ENCODE measurements at places on chromosomes 2 and 18.

- peak; percentile 54 for DNase-seq
Observed at GRCh38 chr18:55587418-55588110, 428 bp downstream of the TCF4 start.

DNA sequence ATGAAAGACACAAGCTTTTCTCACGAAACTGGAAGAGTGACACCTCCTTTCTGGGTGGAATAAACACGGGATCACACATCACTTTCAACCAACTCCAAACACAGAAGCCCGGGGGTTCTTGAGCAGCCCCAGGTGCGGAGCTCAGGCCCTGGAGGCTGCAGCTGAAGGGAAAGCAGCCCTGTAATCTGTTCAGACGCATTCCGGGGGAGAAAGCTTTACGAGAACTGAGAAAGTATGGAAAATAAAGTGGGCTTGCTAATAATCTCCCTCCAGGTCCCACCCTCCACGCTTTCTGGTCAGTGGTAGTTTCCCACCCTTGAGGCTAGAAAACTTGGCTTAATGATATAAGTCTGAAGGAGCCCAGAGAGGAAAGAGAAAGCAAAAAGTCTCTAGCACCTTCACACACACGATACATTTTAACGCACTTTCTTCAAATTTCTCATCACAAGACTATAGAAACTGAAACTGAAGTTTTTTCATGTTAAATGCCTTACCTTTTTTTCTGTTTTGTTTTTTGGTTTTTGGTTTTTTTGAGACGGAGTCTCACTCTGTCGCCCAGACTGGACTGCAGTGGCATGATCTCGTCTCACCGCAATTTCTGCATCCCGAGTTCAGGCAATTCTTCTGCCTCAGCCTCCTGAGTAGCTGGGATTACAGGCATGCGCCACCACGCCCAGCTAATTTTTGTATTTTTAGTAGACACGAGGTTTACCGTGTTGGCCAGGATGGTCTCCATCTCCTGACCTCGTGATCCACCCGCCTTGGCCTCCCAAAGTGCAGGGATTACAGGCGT lies 141.3 kb downstream of the AFF3 start:
- DNase-seq = no peak

DNA sequence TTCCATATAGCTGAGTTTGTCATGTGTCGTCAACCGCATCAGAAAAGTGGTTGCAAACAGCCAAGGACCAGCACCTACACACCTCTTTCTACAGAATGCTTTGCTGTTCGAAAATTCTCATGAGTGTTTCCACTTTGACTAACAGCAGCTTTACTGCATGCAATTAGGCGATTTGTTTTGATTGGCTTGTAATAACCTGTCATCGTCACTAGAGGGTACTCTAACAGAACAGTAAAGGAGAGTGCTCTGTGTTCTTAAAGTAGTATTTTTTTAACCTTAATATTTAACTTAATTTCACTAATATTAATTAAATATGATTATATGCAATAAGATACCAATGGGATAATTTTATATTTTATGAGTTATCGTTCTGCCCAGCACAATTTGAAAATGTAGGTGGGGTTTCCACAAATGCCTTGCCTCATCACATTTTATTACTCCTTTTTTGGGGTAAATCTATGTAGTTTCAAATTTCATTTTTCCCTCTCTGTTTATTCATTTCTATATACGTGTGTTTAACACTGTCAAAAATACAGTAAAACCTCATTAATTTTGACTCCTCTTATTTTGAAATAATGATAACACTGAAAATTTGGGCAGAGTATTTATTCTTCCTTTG lies 502.2 kb downstream of the NRXN1 start:
- DNase-seq = peak; percentile 75

DNA sequence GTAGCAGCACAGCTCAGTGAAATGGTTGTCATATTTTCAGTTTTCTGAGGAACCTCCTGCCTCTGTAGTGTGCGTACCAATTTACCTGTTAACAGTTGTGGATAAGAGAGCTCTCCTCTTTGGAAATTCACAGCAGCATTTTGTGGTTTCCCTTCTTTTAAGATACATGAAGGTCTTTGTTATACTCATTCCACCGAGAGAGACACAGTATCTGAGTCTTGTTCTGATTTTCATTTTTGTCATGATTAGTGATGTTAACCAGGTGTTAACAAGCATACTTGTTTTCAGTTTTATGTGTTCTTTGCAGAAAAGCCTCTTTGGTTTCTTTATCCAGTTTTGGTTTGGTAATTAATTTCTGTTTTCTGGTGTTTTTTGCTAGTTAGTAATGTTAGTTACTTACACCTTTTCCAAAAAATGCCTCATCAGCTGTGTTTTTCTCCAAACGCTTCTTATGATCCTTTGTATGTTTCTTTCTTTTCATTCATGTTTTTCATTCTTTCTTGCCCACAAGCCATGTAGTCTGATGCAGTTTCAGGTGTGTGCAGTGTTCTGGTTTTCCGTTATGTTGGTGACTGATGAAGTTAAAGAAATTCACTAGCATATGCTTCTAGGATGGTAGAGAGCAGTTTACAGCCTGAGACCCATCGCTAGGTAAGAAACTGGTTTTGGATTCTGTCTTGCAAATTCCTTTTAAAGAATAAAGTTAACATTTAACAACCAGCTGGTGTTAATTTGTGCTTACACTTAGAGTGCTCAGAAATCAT lies 30.1 kb downstream of the CCDC74A start:
- DNase-seq = no peak

GRCh38 chr2:149167001-149167780 lies 128.7 kb downstream of the LYPD6B start:
- no peak for DNase-seq

GRCh38 chr2:223641082-223641481 lies 38.9 kb upstream of the SCG2 start:
- DNase-seq = no peak

GRCh38 chr18:54129448-54130067 lies 94.9 kb downstream of the MBD2 start:
- no peak for DNase-seq

GRCh38 chr18:79447703-79448367 lies 52.1 kb downstream of the NFATC1 start:
- DNase-seq = no peak

GRCh38 chr18:46577546-46577945 lies 79.5 kb downstream of the LOXHD1 start:
- no peak for DNase-seq

DNA sequence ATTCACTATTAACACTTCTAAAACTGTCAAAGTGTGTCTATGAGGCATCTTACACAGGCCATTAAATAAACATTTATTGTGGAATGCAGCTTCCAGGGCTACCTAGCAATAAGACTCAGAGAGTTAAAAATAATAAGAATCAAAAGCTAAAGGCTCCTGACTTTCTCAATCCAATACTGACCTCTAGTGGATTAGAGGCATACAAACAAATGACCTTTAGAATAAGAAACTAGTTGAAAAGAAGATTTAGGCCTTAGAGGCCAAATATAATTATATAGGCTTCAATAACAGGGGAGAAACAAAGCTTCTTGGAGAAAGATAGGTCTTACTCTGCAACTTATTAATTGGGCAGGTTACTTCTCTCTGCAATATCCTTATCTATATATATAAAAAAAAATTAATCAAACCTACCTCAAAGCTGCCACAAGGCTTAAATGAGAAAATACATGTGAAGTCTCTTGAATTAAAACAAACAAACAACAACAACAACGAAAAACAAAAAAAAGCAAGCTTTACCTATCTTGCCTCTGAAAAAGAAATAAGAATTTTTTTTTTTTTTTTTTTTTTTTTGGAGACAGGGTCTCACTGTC lies 246.1 kb downstream of the EXOC6B start:
- DNase-seq = peak; percentile 66

DNA sequence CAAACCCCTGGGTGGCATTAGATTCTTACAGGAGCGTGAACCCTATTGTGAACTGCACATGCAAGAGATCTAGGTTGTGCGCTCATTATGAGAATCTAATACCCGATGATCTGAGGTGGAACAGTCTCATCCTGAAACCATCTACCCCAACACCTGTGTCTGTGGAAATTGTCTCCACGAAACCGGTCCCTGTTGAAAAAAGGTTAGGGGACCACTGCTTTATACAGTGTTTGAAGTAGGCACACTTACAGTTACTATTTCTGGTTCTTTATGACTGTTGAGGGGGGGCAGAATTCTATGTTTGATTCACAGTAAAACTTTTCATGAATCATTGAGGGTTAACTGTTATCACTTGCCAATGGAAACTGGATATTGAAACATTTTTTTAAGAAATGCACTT lies 72.0 kb downstream of the RIF1 start:
- DNase-seq = no peak

GRCh38 chr18:5974696-5975095 lies 79.4 kb upstream of the TMEM200C start:
- DNase-seq = no peak

DNA sequence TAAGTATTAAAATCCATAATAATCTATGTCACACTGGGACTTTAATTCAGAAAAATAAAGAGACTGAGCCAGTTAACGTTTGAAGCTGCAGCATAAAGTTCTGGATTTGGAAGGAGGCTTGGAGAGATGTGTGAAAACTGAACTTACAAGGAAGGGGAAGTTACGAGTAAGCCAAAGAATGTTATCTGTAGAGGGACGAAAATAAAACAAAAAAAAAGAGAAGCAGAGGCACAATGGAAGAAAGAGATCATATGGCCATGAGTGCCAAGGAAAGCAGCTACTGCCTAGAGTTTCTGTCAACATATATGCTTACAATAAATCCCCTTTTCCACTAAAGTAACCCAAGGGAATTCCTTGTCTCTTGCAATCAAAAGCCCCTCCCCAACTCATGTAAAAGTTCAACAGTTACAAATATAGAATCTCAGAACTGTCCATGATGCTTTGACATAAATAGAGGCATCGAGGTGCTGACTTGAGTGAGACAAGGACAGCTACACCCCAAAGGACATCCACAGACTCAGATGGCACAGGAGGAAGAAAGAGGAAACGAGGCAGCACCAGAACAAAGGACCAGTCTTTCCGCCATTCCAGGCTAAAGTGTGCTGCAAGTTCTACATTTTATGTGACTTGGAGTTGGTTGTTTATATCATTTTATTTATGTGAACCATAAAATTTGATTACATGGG lies 16.1 kb upstream of the ARL5A start:
- DNase-seq = peak; percentile 70

GRCh38 chr2:36361396-36361795 lies 5.8 kb downstream of the CRIM1 start:
- no peak for DNase-seq

DNA sequence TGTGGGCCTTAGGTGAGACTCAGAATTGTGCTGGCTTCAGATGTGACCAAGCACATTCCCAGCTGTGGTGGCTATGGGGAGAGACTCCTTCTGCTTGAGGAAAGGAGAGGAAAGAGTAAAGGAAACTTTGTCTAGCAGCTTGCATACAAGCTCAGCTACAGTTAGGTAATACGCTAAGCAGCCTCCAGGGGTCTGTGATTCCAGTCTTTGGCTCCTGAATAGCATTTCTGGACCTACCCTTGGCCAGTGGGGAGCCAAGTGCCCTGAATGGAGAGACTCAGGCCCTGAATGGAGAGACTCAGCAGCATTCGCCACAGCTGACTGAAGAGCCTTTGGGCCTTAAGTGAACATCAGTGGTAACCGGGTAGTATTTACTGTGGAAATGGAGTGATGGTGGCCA lies 227.4 kb upstream of the CDH7 start:
- no peak for DNase-seq

DNA sequence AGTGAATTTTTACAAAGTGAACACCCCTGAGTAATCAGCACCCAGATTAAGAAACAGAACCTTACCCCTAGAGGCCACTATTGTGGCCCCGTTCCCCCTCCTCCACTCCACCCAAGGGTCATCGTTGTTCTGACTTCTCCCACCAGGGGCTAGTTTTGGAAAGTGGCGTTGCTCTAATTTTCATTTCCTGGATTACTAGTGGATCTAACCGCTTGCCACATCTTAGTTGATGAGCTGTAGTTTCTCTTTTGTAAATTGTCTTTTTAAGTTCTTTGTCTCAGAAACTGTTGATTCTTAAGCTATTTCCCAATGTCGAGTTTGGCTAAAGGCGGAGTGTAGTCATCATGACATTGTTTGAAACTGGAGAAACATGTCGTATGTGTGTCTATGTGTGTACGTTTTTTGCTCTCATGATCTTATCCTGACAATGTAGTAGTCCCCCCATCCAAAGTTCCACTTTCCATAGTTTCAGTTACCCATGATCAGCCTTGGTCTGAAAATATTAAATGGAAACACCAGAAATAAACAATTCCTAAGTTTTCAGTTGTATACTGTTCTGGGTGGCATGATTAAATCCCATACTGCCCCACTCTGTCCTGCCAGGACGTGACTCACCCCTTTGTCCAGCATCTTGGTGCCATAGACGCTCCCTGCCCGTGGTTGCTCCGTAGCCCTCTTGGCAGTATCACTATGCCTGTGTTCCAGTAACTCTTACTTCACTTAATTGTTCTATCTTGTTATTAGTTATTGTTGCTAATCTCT lies 71.0 kb upstream of the SP3 start:
- DNase-seq = no peak

DNA sequence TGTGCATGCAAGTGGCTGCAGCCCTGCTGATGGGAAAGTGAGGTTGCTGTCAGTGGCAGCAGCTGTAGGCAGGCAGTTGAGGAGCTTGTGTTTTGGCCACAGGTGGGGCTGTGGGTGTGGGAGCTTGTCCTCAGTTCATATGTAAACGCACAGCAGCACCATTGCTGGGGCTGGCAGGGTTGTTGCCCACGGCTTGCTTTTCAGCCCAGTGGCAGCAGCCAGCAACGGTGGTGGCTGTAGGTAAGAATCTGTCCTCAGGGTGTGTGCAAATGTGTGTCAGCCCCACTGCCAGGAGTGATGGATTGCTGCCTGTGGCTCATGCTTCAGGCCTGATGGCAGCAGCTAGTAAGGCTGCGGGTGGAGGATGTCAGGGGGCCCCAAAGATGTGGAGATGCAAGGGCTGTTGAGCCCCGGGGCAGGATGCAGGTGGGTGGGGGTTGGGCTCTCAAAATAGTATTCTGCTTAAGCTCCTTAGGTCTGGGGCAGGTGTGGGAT lies 141.3 kb upstream of the THUMPD2 start:
- DNase-seq = no peak

DNA sequence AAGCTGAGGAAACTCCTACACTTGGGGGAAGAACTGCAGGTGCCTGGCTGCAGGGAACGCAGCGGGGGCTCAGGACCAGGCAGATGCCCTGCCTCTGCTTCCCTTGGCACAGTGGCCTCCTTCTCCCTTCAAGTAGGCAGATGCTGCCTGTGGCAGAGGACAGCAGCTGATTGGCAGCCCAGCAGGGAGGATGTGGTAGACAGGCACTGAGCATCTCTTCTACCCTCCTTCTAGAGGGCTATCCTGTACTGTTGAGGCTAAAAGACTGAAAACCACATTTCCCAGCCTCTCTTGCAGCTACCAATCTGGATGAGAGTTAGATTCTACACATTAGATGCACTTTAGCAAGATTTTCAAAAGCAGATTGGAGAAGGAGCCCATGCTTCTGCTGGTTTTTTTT lies 105.7 kb downstream of the MSH2 start:
- DNase-seq = no peak

- DNase-seq = no peak
Observed at GRCh38 chr2:222747526-222748160, 76.2 kb downstream of the MOGAT1 start.

DNA sequence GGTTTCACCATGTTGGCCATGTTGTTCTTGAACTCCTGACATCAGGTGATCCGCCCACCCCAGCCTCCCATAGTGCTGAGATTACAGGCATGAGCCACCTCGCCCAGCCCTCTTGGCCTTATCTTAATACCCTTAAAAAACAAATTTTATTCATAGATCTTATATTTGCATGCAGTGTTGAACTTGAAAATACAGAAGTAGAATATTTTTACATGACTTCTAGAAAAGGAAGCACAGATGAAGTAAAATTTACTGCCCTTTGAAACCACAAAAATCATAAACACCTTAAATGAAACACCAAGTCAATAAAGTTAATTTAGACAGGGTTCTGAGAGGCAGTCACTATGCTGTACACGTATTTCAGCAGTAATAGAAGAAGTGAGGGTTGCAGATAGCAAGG lies 145.7 kb downstream of the CERS6 start:
- DNase-seq = no peak

Measured in pons (tissue), 1 donor.